ENCODE measurements at places on chromosomes 5 and 9.
A peak's percentile ranks its signal among the peaks of the same experiment; 100 is the strongest.

DNA sequence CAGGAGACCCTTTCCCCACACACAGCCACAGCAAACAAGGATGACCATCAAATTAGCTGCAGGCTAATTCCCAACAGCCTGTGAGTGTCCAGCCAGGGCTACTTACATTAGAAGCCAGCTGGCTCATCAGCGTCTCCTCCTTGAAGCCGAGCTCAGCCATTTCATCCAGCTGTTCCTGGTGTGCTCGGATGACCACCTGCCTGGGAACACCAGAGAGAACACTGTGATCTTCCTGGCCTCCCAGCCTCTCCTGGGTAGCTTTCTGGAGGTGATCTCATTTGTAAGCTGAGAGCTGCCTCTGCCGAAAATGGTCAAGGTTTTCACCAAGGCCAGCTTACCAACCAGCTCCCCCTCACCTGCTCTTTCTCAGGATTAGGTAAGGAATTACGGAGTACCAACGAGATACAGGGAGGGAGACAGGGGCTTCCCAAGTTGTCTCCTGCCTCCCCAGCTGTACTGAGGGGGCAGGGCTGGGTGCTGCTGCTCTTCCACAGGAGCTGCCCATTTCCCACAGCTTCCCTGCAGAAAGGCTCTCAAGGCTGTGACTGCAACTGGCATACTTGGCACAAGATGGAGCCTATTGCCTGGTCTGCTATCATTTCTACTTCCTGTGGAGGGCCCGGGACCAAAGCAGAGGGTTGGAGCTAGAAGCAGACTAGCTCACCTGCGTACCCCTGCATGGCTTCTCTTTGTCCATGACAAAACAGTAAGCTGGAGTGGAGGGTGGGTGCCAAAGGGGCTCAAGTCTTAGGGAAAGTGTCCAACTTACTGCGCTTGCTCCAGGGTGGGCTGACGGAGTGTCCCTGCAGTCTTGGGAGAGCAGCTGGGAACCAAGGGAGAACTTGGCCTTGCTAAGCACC lies 73.9 kb downstream of the KIF24 start:
- DNase-seq: no peak

- no peak for DNase-seq
These were observed 80.2 kb downstream of the FNIP1 start for GRCh38 chr5:131716650-131717049.

GRCh38 chr5:137206030-137206715 lies 293.0 kb downstream of the SPOCK1 start:
- no peak for DNase-seq

GRCh38 chr5:11075035-11075805 lies 314.2 kb upstream of the DAP start:
- DNase-seq: no peak

DNA sequence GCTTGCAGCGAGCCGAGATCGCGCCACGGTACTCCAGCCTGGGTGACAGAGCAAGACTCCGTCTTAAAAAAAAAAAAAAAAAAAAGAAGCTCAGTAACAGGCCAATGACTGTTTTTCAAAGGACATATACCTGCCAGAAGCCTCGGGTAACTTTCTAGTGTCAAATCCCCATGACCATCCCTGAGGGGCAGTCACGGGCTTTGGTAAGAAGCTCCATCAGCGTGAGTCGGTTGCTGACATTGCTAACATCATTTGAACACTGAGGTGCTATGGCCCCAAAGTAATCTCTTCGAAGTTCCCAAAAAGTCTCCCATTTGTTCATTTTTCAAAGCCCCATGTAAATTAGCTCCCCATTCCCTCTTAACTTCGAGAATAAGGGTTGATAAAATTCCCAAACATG lies 11.6 kb downstream of the NAIP start:
- no peak for DNase-seq

DNA sequence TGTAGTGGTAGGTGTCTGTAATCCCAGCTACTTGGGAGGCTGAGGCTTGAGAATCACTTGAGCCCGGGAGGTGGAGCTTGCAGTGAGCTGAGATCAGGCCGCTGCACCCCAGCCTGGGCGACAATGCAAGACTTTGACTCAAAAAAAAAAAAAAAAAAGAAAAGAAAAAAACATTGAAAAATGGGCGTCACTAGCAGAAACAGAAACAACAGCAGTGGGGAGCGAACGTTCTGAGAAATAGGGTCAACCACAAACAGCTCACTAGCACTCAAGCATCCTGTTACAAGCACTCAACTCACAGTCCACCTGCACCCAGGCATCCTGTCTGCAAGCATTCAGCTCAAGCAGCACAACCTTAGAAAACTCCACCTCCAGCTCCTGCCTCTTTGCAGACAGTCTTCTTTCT lies 17.2 kb downstream of the TRIM14 start:
- DNase-seq: peak; percentile 92

DNA sequence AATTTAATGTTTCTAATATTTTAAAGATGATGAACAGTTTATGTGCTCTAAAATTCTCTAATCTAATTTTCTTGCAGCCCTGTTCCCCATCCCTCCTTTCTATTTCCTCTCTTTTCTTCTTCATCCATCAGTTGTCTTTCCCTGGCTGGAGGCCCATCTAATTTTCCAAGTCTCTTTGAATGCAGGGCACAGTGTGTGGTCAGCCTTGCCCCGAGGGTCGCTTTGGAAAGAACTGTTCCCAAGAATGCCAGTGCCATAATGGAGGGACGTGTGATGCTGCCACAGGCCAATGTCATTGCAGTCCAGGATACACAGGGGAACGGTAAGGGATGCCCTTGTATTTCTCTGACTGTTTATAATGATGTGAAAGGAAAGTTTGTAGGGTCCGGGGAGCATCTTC lies 111.8 kb downstream of the MEGF10 start:
- no peak for DNase-seq

- no peak for DNase-seq
These were observed 782.8 kb upstream of the ACO1 start for GRCh38 chr9:31601666-31602065.

- DNase-seq: no peak
These were observed 173.0 kb downstream of the OLFM1 start for GRCh38 chr9:135260221-135261180.

DNA sequence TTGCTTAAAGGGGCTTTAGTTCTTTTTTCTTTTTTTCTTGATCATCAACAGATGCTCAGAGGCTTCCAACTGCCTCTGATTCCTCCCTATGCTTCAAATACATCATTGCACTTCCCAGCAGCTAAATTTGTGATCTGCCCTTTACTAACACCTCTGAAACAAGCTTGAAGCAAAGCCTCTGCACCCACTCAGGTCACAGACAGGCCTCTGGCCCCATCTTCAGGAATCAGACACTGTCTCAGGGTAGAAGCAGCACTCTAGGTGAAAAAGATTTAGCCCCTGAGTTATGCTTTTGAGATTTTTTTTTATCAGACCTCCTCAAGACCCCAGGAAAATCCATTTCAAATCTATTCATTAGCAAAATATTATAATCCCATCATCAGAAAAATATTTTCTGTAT lies 91.5 kb downstream of the MAMDC2 start:
- DNase-seq: no peak

DNA sequence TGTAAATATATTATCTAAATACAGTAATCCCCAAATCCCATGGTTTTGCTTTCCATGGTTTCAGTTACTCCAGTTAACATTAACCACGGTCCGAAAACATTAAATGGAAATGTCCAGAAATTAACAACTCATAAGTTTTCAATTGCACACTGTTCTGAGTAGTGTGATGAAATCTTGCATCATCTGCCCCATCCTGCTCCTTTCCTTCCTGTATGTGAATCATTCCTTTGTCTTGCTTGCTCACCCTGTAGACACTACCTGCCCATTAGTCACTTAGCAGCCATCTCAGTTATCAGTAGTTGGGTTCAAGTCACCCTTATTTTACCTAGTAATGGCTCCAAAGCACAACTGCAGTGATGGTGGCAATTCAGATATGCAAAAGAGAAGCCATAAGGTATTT lies 1568.5 kb upstream of the WWC1 start:
- no peak for DNase-seq

- no peak for DNase-seq
These were observed 91.2 kb downstream of the ANXA2R start for GRCh38 chr5:42948961-42949347.

- peak; percentile 2 for DNase-seq
These were observed 51.2 kb upstream of the TESK1 start for GRCh38 chr9:35553670-35554543.

GRCh38 chr9:6944896-6945295 lies 187.1 kb downstream of the KDM4C start:
- DNase-seq: no peak

- DNase-seq: peak; percentile 4
These were observed 2.4 kb upstream of the STC2 start for GRCh38 chr5:173330338-173331206.

DNA sequence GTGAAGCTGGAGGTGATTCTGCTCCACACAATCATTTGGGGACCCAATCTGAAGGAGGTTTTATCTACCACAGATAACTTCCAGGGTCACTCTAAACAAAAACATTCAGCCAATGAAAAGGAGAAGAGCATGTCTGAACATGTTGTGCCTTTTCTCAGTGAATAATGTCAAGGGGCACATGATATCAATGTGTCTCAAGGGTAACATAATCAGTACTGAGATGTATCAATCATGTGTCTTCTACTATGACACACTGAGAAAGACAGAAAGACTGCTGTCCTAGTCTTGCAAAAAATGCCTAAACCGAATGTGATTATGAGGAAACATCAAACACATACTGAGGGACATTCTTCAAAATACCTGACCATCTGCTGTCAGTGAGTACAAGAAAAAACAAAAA lies 25.4 kb upstream of the RASA1 start:
- DNase-seq: no peak

GRCh38 chr5:537621-538071 lies 13.4 kb upstream of the SLC9A3 start:
- DNase-seq: no peak

DNA sequence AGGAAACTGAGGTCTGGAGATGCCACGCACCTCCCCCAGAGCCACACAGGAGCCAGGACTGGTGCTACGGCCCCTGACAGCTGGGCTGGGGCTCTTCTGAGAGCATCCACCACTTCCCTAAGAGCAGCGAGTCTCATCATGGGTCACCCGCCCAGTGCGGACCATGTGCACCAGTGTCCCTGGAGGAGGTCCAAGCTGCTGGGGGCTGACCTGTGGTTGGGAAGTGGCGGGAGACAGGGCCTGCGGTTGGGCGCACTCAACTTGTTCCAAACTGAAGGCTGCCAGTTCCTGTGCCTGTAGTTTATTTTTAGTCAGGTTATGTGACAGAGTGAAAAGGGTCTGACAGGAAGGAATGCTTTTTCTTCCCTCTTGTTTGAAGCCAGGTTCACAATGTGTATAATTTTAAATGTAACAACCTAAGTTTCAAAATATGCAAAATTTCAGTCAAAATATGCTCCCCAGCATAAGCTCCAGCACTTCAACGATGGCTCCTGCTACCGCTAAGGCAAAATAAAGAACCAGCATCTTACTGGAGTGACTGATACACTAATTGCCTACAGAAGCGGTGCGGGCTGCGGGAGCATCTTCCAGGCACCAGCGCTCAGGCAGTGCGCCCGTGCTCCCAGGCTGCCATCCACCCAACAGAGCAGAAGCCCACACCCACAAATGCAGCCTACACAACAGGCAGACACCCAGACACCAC lies 14.8 kb downstream of the BARHL1 start:
- DNase-seq: no peak

DNA sequence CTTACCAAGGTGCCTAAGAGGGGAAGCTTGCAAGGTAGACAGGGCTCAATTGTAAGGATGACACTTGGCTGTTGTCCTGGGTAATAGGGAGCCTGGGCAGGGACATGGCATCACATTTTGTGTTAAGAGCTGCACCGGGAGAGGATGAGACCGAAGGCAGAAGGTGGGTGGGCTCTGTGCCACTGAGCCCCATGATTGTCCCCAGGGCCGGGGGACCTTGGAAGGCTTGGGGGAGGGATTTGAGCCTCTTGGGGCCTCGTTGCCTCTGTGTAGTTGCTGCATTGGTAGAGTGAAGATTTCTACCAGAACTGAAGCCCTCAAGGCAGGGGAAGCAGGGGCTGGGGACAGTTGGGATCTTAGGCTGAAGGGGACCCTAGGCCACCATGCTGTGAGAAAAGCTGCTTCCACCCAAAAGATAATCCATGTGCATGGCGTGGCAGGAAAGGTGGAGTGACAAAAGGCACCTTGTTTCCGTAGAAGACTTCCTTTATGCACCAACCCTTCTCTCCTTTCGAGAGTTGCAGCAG lies 11.9 kb downstream of the FGF18 start:
- DNase-seq: no peak

DNA sequence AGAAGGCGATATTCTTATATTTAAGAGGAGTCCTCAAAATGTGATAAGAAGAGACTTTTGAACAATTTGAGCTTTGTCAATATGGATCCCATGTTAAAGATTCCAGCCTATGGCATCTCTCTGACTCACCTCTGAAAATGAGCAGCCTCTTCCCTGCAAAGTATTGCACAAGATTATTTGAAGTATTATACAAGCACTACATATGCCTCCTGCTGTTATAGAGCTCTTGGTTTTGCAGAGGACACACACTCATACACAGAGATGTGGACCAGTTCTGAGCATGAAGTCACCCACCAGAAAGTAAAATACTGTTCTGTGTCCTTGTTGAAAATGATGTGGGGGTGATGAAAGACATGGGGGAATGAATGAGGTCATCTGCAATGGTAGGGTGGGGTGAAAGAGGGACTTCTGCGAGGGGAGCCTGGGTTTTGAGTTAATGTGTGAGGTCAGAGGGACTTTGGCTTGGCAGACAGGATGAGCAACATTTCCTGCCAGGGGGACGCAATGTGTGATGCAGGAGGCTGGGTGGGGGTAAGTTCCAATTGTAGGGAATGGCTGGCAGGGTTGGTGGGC lies 25.8 kb downstream of the FBXL7 start:
- DNase-seq: peak; percentile 89

DNA sequence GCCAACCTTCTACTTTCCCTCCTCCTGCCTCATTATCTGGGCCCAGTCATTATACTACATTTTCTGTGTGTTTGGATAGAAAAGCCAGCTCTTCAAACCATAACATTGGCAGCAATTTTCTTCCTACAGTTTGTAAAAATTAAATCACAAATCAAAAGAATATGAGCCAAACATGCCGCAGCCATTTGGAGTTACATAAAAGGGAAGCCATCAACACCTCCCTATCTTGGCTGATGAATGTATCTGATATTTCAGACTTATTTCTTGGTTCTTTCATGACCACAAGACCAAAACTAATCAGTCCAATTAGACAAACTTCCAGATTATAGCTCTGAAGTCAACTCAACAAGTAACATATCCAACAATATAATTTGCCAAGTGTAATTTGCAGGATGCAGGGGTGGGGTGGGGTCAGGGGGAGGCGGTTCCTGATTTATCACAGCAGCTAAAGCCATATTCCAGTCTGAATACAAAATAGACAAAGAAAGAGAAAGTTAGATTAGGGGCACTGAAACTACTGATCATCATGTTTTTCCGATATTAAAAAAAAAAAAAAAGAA lies 89.4 kb upstream of the CNTLN start:
- DNase-seq: no peak

Measured in NCI-H510A treated with DMSO at 0.1 percent for 48 hours (cell line).